ENCODE measurements at places on chromosomes 4 and X.

- no peak for DNase-seq
Observed at GRCh38 chr4:38954727-38955126, 77.5 kb downstream of the TMEM156 start.

DNA sequence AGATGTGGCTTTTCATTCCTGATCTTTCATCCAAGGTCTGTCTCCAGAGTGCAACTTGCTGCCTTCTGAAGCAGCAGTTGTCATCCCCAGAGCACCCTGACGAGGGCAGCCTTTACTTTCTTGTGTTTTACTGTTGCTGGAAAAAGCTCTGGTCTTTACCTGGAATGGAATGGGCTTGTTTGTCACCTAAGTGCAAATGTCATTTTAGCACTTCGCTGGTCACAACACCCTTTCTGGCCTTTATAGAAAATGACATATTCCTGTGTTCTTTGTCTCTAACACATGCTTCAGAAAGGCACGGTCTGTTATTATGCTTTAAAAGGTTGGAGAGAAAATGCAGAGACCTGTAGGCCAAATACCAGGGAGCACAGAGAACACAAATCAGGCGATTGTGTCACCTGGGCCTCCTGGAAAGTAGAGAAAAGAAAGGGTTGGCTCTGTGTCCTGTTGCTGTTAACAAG lies 332.7 kb upstream of the IGFBP7 start:
- DNase-seq: peak; percentile 25

- no peak for DNase-seq
Observed at GRCh38 chr4:91207535-91207934, 1080.3 kb downstream of the CCSER1 start.

DNA sequence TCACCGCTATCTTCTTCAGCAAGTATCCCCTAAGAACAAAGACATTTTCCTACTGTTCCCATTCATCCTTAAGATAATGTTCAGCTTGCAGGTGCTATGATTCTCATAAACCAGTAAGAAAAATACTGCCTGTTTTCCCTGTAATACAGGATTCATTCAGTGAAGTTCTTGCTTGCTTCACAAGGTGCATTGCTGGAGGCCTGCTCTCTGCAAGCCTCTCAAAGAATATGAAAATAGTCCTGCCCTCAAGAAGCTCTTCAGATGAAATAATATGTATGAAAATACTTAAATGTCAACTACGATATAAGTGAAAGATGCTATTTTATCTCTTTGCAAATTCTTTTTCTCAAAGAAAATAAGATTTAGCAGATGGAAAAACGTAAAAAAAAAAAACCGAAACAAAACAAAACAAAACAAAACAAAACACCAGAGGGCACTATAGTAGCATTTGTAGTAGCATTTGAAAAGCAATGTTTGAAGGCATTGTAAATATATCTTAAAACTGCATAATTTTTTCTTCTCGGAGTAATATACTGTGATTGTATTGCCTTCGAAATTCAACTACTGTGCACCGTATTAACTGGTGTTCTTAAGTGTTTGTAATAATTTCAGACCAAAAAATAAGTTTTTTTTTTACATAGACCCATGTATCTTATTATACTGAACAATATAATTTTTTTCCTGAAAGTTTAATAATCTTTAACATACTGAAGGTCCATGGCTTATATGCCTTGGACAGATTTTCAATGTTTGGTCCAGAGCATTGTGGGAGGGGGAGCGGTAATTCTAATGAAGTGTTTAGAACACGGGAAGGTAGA lies 26.0 kb downstream of the ADH4 start:
- no peak for DNase-seq

DNA sequence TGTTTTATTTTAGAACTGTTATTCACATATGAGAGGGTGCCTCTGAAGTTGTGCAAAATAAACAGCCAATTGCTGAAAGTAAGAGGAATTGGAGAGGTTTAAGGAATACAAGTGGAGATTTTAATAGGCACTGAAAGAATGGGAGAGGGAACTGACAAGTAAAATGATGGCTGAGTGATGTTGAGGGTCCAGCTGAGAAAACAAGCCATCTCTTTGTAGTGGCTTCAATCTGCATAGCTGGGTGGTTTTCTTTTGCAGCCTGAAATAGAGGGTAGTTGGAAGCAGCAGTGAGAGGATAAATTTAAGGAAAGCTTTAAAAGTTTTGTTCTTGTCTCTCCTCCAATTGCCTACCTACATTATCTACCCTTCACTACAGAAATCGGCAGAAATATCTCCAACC lies 106.7 kb upstream of the DGKK start:
- DNase-seq: peak; percentile 20

DNA sequence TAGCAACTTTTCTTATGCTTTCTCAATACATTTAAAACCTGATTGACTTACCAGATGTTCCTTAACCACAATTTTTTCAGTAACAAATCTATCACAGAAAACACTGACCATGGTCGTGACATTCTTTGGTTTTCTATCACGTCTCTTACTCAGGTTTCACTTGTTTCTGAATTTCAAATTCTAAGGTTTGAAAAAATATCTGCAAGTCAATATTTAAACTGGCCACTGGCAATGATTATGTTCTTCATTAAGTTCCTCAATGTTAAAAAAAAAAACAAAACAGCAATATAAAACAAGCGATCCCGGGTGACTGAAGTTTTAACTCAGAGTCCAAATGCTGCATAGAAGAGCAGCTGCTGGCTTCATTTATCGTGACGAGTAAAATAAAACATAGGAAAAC lies 128.9 kb downstream of the RBM47 start:
- no peak for DNase-seq

DNA sequence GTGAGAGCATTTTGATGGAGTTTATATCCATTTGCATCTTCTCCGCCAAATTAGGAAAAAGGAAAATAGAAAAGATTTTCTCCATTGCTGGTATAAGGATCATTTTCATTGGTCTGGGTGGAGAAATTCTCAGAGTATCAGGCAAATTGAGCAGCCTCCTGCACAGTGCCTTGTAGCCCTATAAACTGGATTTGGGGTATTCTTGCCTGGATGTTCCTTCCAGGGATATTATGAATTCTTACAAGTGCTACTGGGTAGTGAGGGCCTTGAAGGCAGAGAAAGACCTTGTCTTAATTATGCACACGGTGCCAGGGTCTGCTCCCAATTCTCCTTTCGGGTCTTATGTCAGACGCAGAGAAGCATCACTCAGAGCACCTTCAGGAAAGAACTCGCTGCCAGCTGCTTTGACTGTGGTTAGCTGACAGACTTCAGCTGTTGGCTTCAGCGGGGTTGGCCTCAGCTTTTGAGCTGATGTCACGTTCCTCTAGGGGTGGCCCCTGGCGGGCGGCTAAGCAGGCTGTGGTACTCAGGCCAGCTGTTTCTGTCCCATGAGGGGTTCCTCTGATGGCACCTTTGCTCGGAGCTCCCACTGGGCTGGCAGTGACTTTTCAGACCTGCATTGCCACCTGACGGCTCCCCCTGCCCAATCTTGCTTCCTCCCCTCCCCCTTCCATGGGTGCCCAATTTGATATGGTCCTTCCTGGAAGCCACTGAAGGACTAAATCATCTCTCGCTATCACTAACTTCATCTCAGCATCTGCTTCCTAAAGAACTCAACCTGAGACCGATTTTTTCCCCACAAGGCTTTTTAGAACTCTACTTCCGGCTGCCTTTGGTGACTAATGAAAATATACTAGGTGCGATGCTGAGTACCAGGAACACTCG lies 519.5 kb downstream of the BCOR start:
- peak; percentile 23 for DNase-seq

DNA sequence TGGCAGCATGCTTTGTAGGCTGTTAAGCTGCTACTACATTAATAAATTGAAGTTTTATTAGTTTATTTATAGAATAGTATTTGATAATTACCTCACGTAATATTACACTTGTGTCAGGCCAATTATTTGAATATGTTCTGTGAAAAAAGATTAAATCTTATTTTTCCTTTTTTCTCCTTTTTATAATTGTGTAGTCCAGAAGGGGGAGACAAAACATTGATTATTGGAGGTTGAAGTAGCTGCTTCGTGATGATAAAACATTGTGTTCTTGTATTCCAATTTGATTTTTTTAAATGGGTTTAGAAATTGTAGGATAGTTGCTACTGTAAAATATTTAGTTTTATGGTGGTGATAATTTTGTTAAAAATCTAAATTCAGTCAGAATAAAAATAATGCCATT lies 85.7 kb downstream of the DIAPH2 start:
- DNase-seq: no peak

DNA sequence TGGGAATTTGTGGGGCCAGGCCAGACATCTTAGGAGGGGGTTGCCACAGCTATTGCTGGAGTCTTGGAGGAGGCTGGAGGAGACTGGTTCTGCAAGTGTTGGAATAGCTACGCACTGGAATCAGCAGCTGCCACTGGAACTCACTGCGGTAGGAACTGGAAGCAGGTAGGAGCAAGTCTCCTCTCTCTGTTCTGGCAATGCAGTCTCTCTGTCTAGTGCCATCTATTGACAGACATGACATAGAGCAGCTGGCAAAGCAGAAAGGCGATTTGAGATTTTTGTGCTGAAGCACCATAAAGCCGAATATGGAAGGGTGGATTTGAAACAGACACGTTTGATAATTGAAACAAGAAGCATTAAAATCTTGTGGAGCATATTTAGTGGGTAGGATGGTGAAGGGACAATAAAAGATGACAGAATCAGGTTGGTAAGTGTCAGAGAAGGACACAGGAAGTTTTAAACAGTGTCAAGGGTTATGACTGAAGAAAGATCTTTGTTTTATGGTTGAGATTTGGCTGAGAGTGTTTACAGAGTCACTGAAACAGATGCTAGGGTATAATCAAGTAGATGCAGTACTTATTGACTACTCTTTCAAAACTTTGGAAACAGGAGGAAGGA lies 23.5 kb upstream of the SYNPO2 start:
- DNase-seq: peak; percentile 82

GRCh38 chr4:81606166-81606565 lies 134.5 kb upstream of the RASGEF1B start:
- DNase-seq: no peak

GRCh38 chr4:71648448-71648847 lies 135.4 kb downstream of the GC start:
- no peak for DNase-seq

DNA sequence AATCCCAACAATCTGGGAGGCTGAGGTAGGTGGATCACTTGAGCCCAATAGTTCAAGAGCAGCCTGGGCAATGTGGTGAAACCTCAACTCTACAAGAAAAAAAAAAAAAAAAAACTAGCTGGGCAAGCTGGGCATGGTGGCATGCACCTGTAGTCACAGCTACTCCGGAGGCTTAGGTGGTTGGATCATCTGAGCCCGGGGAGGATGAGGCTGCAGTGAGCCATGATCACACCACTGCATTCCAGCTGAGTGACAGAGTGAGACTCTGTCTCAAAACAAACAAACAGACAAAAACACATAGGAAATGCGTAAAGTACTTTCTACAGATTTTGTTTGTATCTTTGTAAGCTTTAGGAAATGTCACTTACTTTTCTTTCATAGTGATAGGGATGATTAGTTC lies 307.2 kb upstream of the NR3C2 start:
- no peak for DNase-seq

DNA sequence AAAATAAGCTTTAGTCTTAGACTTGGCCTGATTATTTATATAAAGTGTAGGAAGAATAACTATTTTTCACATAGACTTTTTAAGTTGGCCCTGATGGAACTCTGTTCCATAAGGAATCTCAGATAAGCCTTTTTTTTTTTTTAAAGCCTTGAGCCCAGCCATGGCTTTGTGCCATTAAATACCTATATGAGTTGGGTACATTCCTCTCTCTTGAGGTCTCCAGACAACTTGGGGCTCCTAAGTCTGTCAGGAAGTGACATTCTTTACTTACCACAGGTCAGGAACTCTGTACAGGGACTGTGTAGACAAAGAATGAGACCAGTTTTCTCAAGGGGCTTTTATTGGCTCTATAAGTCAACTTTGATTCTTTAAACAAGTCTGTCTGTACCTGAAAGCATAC lies 27.1 kb upstream of the IGFBP7 start:
- no peak for DNase-seq

- peak; percentile 1 for DNase-seq
Observed at GRCh38 chrX:86002076-86002896, 45.1 kb downstream of the CHM start.

DNA sequence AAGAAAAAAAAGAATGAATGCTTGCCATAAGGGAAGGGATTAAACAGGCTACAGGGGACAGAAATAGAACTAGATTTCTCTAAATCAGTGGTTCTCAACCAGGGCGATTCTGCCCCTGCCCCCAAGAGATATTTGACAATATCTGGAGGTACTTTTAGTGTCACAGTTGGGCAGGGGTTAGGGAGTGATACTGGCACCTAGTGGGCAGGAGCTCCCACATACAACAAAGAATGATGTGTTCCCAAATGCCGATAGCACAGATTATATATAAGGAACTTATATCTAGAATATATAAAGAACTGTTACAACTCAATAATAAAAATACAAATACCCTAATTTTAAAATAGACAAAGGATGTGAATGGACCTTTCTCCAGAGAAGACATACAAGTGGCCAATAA lies 14.7 kb downstream of the S100G start:
- DNase-seq: peak; percentile 18

DNA sequence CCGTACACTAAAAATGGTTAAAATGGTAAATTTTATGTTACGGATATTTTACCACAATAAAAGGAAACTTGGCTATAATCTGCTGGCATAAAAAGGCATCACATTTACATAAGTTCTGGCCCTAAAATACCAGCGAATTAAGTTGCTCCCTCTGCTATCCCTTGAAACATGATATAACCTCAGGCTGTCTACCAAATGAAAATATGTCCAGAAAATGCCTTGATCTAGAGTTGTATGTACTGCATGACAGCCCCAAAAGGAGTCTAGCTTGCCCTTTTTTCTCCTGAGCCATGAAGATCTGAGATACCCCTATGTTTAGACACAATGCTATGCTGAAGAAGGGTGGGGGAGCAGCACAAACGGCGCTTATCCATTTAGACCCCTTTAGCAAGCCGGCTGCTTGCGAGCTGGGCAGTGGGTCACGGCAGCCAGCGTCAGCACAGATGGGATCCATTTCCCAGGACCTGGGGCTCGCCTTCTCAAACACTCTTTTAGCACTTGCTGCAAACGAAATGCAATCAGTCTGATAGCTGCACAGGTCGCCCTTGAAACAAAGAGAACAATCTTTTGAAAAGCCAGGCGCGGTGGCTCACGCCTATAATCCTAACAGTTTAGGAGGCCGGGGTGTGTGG lies 77.0 kb downstream of the AFAP1 start:
- no peak for DNase-seq

- peak; percentile 52 for DNase-seq
Observed at GRCh38 chr4:742742-743311, 37.2 kb downstream of the PCGF3 start.

- DNase-seq: no peak
Observed at GRCh38 chr4:26217961-26218676, 102.7 kb upstream of the RBPJ start.

Measured in NCI-H1417 (cell line).